ENCODE measurements at places on chromosomes 4 and X.

GRCh38 chr4:154534296-154534695, 15.9 kb downstream of the PLRG1 start:
- DNase-seq = no peak

- DNase-seq = no peak
These were observed 102.1 kb upstream of the SCML1 start for GRCh38 chrX:17635231-17635630.

DNA sequence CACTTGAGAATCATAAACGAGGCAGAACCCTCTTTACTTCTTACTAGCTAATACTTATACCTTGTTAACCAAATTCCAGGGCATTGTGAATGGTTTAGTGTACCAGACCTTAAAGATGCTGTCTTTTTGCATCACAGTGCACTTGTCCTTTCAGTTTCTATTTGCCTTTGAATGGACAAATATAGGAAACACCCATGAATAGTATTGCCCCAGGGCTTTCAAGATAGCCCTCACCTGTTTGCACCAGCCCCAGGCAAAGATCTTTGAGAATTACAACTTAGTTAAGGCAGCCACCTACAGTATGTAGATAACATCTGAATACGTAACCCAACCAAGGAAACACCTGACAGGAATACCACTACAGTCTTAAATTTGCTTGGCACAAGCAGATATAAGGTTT, 60.8 kb upstream of the CT45A1 start:
- DNase-seq = no peak

GRCh38 chr4:3248811-3249661, at the start of gene MSANTD1:
Gene MSANTD1 (plus strand): TSS chr4:3249159. CDS start chr4:3249223, 64 bp downstream.
- peak; percentile 19 for DNase-seq

- peak; percentile 84 for DNase-seq
These were observed 152.3 kb downstream of the WDFY3 start for GRCh38 chr4:84814094-84814750.

- no peak for DNase-seq
These were observed 595.2 kb downstream of the MID1IP1 start for GRCh38 chrX:39396358-39396995.

- no peak for DNase-seq
These were observed 56.4 kb downstream of the PHKA2 start for GRCh38 chrX:18927558-18927957.

- no peak for DNase-seq
These were observed 415.1 kb upstream of the MAD2L1 start for GRCh38 chr4:120481756-120482155.

GRCh38 chr4:20840648-20841190, 140.5 kb downstream of the PACRGL start:
- no peak for DNase-seq

GRCh38 chr4:117596917-117597480, 437.3 kb upstream of the NDST3 start:
- DNase-seq = no peak

GRCh38 chr4:164115236-164115635, 620.7 kb downstream of the TMA16 start:
- no peak for DNase-seq

DNA sequence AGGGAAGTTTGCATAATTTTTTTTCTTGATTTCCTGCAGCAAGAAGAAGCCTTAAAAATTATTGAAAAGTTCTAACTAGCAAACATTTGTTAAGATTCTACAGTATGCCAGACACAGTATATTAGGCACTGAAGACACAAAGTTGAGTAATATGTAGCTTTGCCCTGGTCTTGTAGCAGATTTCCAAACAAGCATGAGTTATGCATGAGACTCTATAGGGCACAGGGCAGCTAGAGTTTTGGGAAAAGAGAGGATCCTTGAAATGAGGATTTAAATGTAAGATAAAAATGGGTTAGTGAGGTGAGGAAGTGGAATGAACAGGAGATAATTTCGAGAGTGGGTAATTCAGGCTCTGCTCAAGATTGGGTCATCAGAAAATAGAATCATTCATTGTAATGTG, 8.6 kb upstream of the GPRIN3 start:
- DNase-seq = no peak

GRCh38 chr4:64584125-64584524, 174.9 kb upstream of the TECRL start:
- DNase-seq = no peak

DNA sequence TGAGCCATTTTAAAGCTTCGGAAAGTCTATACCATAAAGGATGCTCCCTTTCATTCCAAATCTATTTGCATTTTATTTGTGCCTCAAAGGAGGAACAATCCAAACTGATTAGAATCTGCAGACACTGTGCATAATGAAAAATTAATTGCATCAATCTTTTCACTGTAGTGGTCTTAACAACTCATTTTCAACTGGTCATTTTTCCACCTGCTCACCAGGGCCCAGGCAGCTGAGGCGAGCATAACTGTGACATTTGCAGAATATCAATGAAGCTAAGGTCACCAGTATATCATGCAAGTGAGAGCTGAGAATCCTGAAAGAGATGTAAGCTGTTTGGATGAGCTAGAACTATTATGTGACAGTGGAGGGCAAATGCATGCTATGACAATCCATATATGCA, 387.3 kb upstream of the TECRL start:
- no peak for DNase-seq

- DNase-seq = no peak
These were observed 77.3 kb downstream of the ARHGAP10 start for GRCh38 chr4:147809211-147809610.

DNA sequence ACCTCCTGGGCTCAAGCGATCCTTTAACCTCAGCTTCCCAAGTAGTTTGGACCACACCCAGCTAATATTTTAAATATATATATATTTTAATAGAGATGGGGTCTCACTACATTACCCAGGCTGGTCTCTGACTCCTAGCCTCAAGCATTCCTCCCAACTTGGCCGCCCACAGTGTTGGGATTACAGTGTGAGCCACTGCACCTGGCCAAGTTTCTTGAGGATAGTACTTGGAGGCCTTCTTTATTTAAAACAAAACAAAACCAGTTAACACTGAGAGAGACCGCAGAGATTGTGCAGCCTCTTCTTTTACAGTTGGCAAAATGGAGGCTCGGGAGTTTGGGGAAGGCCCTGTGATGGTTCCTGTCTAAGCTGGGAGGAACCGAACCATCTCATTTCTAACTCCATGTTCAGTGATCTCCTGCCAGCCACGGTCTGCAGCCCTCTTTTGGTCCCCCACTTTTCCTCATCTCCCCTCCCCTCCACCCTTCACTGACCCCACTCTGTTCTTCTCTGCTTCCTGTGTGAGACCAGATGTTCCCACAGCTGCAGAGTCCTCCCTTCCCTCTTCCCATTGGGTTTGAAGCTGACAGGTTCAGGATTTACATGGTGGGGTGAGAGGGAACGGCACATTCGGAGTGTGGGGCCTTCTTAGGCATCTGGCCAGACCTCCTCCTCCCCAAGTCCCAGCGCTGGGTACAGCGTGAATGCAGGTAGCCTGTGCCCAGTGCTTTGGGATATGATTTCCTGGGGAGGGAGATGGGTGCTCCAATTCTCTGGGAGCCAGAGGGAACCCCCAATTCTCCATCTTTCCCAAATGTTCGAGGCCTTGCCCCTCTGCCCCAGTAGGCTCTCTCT, 1.4 kb upstream of the SORCS2 start:
- no peak for DNase-seq

DNA sequence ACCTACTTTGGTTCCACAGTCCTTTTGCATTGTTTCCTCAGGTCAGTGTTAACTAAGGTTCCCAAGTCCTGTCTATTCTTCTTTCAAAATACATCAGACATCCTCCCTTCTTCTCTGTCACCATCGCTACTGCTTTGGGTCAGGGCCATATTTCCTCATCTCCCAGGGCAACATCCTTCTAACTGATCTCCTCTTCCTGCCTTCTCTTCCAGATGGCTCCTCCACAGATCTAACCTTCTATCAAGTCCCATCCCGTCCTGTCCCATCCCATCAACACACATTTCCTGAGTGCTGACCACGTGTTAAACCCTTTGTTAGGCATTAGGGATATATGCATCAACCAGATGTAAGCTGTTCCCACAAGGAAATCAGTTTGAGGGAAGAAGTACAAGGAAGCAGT, 25.9 kb downstream of the PLAC1 start:
- no peak for DNase-seq

DNA sequence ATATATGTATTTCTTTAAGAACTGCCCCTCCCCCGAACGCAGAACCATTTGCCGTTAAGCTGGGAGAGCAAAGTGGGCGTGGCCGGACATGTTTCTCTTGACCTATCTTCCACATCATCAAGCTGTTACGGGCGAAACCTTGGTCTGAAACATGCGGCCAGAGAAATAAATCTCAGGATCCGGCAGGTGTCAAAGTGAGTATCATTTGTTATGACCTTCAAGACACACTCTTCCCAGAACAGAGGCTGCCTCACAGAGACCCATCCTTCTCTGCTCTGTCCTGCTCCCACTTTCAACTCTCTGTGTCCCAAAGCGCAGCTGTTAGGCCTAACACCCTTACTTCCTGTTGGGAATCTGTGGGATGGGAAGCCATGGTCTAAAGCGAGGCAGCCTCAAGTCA, at the start of gene MAGEB18:
TSS of gene MAGEB18 (plus strand) at position 70 of the 400 bp plus-strand sequence. CDS start 643 bp downstream, outside the sequence.
- DNase-seq = no peak

GRCh38 chrX:40104985-40105834, 7.5 kb upstream of the BCOR start:
- no peak for DNase-seq

GRCh38 chrX:42189576-42189975, 266.2 kb upstream of the CASK start:
- no peak for DNase-seq

DNA sequence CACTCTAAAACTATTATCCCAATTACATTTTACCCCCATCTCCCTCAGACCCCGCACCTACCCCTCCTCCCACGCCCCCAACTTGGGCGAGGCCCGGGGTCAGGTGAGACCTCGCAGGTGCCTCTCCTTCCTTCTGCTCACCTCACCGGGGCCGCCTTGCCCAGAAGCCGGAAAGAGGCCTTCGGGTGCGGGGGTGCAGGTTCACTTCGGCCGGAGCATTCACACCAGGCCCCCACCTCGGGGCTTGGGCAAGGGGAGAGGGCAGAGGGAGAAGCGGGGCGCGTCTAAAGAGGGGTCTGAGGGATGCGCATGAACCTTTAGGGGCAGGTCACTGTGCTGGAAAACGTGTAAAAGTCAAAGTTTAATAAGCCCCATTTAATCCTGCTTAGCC, 427 bp downstream of the ZNF182 start:
- DNase-seq = no peak

GRCh38 chr4:38775326-38775725, 7.5 kb downstream of the TLR10 start:
- no peak for DNase-seq

GRCh38 chr4:38072578-38072977, 112.4 kb downstream of the PTTG2 start:
- no peak for DNase-seq

- no peak for DNase-seq
These were observed 25.7 kb downstream of the SLAIN2 start for GRCh38 chr4:48367016-48367415.

DNA sequence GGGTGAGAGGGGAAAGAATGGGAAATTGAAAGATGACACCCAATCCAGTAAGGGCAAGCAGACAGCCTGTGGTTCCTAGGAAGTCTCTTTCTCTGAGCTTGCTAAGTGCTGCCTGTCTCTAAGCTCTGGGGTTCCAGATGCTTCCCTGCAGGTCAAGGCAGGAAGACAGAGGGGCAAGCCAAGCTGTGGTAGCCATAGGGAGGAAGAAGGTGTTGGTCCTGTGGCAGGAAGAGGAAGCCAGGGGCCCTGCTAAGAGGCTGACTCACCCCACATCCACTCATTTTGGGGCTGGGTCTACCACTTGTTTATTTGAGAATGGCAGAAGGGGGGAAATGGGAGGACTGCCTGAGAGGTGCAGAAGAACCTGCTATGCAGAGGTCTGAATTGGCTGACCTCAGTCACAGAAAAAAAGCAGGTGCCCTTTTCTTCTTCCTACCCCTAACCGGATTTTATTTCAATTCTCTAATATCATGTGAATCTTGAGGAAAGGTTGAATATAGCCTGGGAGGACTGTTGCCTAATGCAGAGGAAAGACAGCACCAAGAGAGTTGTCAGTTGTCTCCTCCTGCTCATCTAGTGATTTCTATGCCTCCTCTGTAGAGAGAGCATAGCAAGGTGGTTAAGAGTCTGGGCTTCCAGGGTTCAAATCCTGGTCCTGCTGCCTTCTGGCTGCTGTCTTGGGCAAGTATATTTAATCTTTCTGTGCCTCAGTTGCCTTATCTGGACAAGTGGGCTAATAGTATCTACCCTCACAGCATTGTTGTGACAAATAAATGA, 27.4 kb downstream of the HOPX start:
- peak; percentile 87 for DNase-seq

DNA sequence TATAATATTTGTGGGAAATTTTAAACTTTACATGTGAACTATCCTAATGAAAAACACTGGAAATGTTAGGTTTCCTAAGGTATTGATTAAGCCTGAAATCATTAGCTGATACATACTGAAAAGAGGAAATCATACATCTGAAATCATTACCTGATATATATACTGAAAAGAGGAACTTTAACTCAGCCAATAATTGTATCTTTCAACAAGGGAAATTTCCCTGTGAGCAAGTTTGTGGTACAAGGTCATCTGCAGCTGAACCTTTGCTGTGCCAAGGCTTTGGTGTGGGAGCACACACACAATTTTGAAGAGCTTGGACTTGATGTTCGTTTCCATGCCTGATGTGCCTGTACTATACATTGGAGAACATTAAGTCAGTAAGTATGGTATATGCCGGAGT, 131.9 kb upstream of the USP9X start:
- no peak for DNase-seq

GRCh38 chr4:74426101-74426500, 18.8 kb upstream of the AREG start:
- peak; percentile 34 for DNase-seq

DNA sequence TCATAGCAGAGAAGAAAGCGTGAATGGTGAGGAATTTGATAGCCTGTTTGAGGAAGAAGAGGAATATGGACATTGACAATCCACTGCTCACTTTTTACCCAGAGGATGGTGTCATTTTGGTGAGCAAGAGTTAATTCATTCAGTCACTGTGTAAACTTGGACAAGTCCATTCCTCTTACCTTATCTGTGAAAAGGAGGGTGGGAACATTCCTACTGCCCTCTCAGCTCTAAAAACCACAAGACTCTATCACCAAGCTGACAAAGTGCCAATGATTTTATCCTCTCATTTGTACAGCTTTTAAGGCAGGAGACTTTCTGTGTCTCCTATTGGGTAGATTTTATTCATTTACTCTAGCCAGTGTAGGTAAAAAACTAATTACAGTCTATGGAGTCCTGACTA, 103.8 kb downstream of the LUZP4 start:
- peak; percentile 58 for DNase-seq

DNA sequence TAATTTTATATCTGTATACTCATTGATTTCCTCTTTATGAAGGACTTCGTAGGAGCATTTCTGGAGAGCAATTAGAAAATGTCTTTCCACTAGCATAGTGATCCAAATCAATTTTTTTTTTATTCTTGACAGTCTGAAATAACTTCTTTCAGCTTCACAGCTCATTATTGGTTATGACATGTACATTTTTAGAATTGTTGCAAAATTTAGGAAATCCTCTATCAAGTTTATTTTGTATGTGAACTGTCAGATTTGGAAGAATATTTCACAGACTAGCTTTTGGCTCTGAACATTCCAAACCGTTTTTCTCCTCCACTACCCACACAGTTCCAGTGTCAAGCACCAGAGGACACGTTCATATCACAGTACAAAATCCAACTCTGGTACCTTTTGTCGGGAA, 249.6 kb upstream of the ATOH1 start:
- DNase-seq = no peak

GRCh38 chrX:70436343-70436742, 8.3 kb upstream of the DLG3 start:
- no peak for DNase-seq

GRCh38 chr4:69858690-69859089, 1.3 kb downstream of the SULT1E1 start:
- DNase-seq = peak; percentile 17

Data from HT1080 (cell line).